ENCODE measurements at places on chromosomes 7 and 10. TPM values are rescaled to one million over a fixed set of nuclear protein-coding genes. Genes with fewer than 3 reads are reported as not detected.

CDC14C gene
- total RNA-seq: 0.17 TPM

CALCR gene
- 5.4 TPM for total RNA-seq

RELN gene
- total RNA-seq: 0.98 TPM

EMX2 gene
- not detected for total RNA-seq

PCLO gene
- 3.0 TPM for total RNA-seq

DRGX gene
- total RNA-seq: not detected

SFTPD gene
- total RNA-seq: 0.22 TPM

SLC26A3 gene
- total RNA-seq: not detected

C1QL3 gene
- total RNA-seq: 1.00 TPM

OR9A4 gene
- not detected for total RNA-seq

PILRB gene
- total RNA-seq: 19.9 TPM

SLC4A2 gene
- 302 TPM for total RNA-seq

SMKR1 gene
- total RNA-seq: not detected
